ENCODE measurements at places on chromosomes 6 and 20.
A peak's percentile ranks its signal among the peaks of the same experiment; 100 is the strongest.

GRCh38 chr6:84466511-84466910, 239.1 kb upstream of the CEP162 start:
- DNase-seq = no peak

- no peak for DNase-seq
Measured at GRCh38 chr20:7010527-7010926, 243.0 kb downstream of the BMP2 start.

- DNase-seq = no peak
Measured at GRCh38 chr6:163281634-163282033, 132.9 kb upstream of the QKI start.

- no peak for DNase-seq
Measured at GRCh38 chr6:71388068-71388744, 99.6 kb downstream of the OGFRL1 start.

GRCh38 chr20:2694519-2694918, 1.9 kb downstream of the EBF4 start:
- DNase-seq = no peak

GRCh38 chr6:167409079-167409478, 84.2 kb downstream of the TTLL2 start:
- no peak for DNase-seq

DNA sequence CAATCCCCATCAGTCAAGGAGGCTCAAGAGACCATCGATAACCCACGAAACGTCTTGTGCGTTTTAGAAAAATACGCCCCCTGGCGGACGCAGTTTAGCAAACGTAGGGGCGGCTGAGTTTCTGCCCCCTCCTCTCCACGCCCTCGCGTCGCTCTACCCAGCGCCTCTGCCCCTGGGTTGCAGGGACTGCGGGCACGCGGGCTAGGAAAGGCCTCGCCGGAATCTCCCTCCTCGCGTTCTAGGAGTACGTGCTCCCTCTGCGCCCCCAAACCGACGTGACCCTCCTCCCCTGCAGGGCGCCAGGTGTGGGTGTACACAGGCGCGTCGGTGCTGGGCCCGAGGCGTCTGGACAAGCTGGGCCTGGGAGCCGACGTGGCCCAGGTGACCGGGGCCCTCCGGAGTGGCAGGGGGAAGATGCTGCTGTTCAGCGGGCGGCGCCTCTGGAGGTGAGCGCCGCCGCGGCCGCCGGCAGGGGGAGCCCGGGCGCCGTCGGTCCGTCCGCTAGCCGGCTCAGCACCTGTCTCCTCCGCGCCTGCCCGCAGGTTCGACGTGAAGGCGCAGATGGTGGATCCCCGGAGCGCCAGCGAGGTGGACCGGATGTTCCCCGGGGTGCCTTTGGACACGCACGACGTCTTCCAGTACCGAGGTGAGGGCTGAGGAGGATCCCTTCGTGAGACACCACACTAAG, 5.3 kb downstream of the MMP9 start:
- peak; percentile 52 for DNase-seq

- no peak for DNase-seq
Measured at GRCh38 chr6:158879180-158879579, 60.0 kb upstream of the EZR start.

GRCh38 chr20:39249798-39250197, 287.7 kb downstream of the DHX35 start:
- DNase-seq = no peak

- peak; percentile 75 for DNase-seq
Measured at GRCh38 chr6:39377539-39377950, 55.0 kb upstream of the KCNK16 start.

DNA sequence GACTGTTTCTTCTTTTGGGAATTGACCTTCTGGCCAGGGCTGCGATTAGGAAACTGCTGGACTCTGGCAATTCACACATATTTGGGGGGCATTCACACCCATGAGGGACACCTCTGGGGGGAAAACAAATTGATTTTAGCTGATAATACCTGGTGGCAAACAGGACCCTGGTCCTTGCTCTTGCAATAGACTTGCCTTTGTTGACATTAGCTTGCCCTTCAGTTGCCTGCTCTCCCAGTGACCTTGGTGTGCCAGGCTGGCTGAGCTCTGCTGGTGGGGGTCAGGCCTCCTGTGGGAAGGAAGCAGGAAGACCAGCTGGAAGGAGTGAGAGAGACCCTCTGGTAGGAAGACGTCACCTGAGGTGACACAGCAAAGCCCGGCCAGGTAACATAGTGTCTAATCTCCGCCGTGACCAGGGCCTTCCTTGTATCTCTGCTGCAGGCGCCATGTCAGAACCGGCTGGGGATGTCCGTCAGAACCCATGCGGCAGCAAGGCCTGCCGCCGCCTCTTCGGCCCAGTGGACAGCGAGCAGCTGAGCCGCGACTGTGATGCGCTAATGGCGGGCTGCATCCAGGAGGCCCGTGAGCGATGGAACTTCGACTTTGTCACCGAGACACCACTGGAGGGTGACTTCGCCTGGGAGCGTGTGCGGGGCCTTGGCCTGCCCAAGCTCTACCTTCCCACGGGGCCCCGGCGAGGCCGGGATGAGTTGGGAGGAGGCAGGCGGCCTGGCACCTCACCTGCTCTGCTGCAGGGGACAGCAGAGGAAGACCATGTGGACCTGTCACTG, 5.3 kb downstream of the CDKN1A start:
- DNase-seq = no peak

DNA sequence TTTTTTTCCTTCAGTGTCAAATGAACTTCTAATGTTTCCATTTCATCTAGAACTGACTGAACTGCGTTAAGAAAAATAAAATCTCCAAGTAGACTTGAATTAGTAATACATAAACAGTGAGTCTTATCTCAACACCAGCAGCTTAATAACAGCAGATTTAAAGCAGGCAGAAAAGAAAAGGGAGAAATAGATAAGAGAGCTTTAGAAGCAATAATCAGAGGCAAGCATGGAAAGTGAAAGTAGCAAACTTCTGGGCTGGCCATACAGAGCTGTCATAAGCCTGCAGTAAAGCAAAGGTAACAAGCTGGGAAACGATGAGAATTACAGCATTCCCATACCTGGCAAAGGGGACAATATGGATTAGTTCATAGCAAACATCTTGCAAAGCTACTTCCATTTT, 16.9 kb upstream of the ANGPT4 start:
- DNase-seq = no peak

- no peak for DNase-seq
Measured at GRCh38 chr20:37353285-37353849, 7.4 kb downstream of the SRC start.

DNA sequence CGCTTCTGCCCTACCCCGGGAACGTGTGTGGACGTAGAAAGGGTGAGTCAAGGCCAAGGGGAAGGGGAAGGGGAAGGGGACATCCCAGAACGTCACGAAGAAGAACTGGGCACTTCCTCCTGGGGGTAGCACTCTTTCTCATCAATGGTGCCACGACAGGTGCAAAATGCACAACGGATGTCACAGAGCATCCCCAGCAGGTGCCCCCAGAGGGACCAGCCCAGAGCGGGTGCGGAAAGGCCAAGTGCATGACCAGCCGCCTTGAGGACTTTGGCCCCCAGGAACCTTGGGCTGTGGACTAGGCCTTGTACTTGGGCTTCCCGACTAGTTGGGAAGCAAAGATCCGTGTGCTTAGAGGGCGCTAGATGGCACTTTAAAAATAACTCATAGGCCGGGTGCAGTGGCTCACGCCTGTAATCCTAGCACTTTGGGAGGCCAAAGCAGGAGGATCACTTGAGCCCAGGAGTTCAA, 12.1 kb upstream of the SRC start:
- no peak for DNase-seq

DNA sequence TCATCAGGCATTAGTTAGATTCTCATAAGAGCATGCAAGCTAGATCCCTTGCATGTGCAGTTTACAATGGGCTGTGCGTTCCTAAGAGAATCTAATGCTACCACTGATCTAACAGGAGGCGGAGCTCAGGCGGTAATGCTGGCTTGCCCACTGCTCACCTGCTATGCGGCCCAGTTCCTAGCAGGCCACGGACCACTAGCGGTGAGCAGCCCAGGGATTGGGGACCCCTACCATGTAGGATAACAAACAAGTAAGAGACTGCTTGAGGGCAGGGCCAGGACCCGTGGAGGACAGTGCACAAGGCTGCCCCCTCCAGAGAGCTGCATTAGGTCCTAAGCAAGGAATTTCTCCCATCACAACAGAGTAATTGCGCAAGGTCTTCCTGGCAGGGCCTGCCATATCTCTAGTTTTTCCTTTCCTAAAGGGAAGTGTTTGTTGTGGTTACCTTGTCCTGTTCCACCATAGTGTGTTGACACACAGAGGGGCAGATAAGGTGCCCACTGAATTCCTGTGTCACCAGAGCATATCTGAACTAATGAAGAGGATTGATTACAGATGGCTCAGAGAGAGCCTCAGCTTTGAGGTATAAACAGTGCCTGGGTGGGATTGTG, 58.0 kb downstream of the PACRG start:
- DNase-seq = no peak

DNA sequence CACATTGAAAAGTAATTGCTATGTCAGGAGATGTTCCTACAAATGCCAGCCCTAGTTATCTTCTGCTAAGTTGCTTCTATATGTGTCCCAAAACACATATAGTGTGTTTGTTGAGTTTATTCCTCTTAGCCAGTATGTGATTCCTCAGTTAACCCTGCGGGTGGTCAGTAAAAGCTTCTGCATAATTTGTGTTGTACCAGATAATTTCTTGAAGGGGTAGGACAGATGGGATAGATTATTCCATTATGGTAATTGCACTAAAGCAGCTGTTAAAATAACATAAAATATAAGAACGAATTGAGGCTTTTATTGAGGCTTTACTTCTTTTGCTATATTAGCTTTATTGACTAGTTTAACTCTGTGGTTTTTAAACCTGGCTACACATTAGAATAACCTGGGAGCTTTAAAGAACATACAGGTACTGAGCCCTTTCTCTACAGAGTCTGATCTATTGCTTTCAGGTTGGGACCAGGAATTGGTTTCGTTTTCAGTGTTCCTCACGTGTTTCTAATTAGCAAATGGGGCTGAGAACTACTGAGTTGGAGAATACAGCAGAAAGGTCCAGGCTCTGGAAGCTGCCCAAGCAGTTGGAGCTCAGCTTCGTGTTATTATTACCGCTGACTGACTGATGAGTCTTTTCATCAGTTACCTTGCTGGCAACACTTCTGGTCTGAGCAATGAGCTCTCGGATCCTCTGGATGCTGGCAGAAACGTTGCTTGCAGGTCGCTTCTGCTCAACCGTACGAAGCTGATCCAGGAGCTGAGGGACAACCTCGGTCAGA, 56.9 kb downstream of the FAM229B start:
- DNase-seq = peak; percentile 75

GRCh38 chr6:137309078-137309762, 90.0 kb upstream of the IFNGR1 start:
- peak; percentile 7 for DNase-seq

GRCh38 chr20:40578961-40579360, 110.1 kb downstream of the MAFB start:
- no peak for DNase-seq

- no peak for DNase-seq
Measured at GRCh38 chr20:33773412-33774089, 37.6 kb upstream of the CHMP4B start.

GRCh38 chr20:63021356-63022321, 14.9 kb upstream of the BHLHE23 start:
- DNase-seq = no peak

DNA sequence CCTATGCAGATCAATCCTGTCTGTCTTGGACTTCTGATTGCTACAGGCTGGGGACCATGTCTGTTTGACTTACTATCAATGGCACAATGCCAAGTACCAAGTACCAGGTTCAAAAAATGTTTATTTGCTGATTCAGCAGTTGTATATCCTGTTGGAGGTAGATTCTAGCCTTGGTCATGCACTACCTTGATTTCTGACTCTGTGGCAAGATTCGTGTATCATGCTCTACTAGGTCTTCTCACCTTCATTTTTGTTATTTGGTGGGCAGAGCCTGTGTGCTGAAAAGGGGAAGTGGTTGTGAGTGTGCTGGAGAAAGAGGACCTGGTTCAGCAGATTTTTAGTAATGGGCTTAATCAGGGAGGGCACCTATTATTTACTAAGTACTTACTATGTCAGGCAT, 192.4 kb upstream of the MYLIP start:
- no peak for DNase-seq

DNA sequence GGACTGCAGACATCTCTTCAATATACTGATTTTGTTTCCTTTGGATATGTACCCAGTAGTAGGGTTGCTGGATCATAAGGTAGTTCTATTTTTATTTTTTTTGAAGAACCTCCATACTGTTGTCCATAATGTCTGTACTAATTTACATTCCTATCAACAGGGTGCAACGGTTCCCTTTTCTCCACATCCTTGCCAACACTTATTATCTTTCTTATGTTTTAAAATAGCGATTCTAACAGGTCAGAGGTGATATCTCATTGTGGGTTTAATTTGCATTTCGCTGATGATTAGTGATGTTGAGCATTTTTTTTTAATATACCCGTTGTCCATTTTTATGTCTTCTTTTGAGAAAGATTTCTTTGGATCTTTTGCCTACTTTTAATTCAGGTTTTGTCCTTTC, 2.0 kb upstream of the TP53RK start:
- DNase-seq = no peak

DNA sequence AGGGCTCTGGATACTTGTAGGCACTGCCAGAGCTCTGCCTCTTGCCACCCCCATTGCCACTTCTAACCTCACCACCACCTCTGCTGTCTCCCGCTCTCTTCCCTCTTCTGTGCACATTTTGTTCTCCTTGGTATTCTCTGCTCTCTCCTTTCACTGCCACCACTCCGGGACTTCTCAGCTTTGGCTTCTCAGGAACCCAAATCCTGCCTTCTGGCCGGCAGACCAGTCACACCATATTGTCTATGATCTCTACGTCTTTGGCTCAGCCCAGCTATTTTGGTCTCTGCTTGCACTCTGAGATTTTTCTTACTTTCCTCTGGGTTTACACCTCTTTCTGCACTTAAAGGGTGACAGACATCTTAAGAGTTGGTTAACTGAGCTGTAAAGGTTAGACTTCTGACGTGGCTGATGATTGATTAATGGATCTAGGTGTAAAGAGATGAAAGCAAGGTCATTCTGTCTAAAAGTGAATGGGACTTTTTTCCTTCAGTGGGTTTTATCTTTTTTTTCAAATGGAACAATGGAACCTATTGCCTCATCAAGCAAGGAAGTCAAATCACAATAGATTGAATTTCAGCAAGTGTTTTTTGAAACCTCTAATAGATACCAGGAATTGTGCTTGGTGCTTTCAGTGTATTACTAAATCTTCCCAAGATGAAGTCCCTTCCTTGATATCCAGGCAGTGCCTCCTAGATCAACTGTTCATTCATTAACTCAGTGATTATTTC, 13.8 kb downstream of the MMP24 start:
- peak; percentile 78 for DNase-seq

- DNase-seq = no peak
Measured at GRCh38 chr20:50450493-50450826, 59.7 kb upstream of the PTPN1 start.

- DNase-seq = no peak
Measured at GRCh38 chr6:46287681-46288080, 116.9 kb upstream of the ENPP5 start.

GRCh38 chr20:54606380-54606779, 131.0 kb downstream of the DOK5 start:
- DNase-seq = no peak

GRCh38 chr6:93784794-93785693, 365.7 kb upstream of the EPHA7 start:
- DNase-seq = peak; percentile 53
